Esophagus squamous epithelium (tissue), 5 donors: ENCODE measurements at places on chromosomes 7 and 10. TPM values are rescaled to one million over a fixed set of nuclear protein-coding genes. Genes with fewer than 3 reads are reported as not detected.

The PNLIPRP2 gene
- total RNA-seq: not detected

DNA sequence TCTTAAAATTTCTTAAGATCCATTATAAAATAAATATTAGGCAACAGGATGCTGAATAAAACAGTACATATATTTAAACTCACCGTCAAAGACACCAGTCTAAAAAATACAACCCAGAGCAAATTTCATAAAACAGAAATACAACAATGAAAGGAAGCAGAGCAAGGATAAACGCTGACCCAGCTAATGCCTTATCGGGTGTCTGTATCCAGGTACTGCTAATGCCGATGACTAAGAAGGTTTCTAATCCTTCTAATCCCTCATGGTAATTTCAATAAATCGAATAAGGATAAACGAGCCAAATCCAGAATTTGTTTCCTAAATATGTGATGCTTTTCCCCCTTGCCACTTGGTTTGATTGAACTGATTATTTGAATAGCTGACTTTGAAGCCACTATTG lies 1.7 kb downstream of the HYCC1 start:
- H3K27me3 ChIP-seq: no peaks in the 10 kb centered on the region
- H3K4me1 ChIP-seq: peaks cover 21% of the 10 kb centered on the region
- H3K27ac ChIP-seq: peak overlapping the region; percentile 86
- H3K4me3 ChIP-seq: peak overlapping the region; percentile 94
- DNase-seq: no peak
- no peaks in the 10 kb centered on the region for H3K36me3 ChIP-seq

DNA sequence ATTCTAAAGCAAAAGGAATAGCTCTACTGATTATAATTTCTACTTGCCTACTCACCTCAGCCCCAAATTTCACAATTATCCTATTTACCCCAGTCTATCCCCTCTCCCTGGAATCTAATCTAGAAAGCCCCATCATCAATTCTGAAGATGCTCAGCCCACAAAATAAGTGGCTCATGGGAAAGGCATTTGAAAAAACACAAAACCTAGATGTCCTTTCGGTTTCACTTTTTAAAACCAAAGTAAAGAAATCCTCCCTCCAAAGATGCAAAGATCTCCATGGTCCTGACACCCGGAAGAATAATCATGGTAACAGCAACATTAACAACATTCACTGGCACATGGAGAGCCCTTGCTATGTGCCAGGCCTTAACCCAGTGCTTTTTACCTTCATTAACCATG lies 224.8 kb downstream of the FGFR2 start:
- no peaks in the 10 kb centered on the region for H3K36me3 ChIP-seq
- DNase-seq: no peak
- no peak overlapping the region for H3K27ac ChIP-seq
- no peak overlapping the region for H3K4me3 ChIP-seq
- H3K4me1 ChIP-seq: no peaks in the 10 kb centered on the region
- no peaks in the 10 kb centered on the region for H3K27me3 ChIP-seq

GRCh38 chr10:29034592-29034991 lies 254.3 kb upstream of the LYZL1 start:
- peaks cover 12% of the 10 kb centered on the region for H3K27me3 ChIP-seq
- DNase-seq: no peak
- no peak overlapping the region for H3K4me3 ChIP-seq
- H3K4me1 ChIP-seq: no peaks in the 10 kb centered on the region
- H3K27ac ChIP-seq: no peak overlapping the region
- no peaks in the 10 kb centered on the region for H3K36me3 ChIP-seq

GRCh38 chr10:2982146-2982545 lies 85.2 kb upstream of the PFKP start:
- peaks cover 8% of the 10 kb centered on the region for H3K4me1 ChIP-seq
- H3K4me3 ChIP-seq: no peak overlapping the region
- no peak overlapping the region for H3K27ac ChIP-seq

DNA sequence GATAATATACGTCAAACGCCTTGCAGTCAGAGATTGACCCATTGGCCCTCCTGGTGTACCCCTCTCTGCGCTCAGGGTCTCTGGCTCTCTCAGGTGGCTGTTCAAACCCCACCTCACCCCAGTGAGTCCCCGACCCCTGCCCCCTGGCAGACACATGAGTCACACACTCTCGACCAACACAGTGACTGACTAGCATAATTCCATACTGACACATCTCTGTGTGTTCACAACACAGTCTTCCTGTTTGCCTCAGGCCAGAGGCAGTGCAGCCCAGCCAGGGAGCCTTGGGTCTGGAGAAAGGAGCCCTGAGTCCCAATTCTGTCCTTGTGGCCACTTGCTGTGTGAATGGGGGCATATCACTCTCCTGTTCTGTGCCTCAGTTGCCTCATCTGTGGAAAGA lies 40.1 kb downstream of the PALD1 start:
- H3K4me3 ChIP-seq: no peak overlapping the region
- H3K36me3 ChIP-seq: no peaks in the 10 kb centered on the region
- no peaks in the 10 kb centered on the region for H3K27me3 ChIP-seq
- H3K4me1 ChIP-seq: no peaks in the 10 kb centered on the region

- no peak for DNase-seq
- H3K36me3 ChIP-seq: no peaks in the 10 kb centered on the region
- no peak overlapping the region for H3K4me3 ChIP-seq
- no peaks in the 10 kb centered on the region for H3K27me3 ChIP-seq
- H3K4me1 ChIP-seq: no peaks in the 10 kb centered on the region
- H3K27ac ChIP-seq: no peak overlapping the region
These were observed 38.9 kb downstream of the ZNF365 start for GRCh38 chr10:62413048-62413447.

- H3K36me3 ChIP-seq: no peaks in the 10 kb centered on the region
- no peaks in the 10 kb centered on the region for H3K27me3 ChIP-seq
- DNase-seq: no peak
These were observed 123.1 kb upstream of the INHBA start for GRCh38 chr7:41825927-41826480.

The PVRIG gene
- total RNA-seq: 0.26 TPM

DNA sequence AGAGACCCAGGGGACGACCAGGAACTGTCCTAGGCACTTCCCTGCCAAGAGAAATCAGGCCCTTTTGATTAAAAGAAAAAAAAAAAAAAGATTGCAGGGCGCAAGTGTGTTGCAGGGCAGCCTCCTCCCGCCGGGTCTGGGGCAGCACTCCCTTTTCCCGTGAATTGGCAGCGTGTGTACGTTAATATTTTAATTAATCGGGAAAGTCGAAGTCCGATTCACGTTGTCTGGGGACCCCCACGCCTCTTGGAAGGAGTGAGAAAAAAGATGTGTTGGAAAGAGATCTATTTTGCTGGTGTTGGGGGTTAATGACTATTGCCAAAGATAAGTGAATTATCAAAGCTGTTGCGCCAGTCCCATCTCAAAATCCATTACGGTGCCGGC lies 1.3 kb upstream of the EBF3 start:
- H3K27ac ChIP-seq: peak overlapping the region; percentile 30
- DNase-seq: no peak
- no peaks in the 10 kb centered on the region for H3K36me3 ChIP-seq
- H3K27me3 ChIP-seq: peaks cover 100% of the 10 kb centered on the region

DNA sequence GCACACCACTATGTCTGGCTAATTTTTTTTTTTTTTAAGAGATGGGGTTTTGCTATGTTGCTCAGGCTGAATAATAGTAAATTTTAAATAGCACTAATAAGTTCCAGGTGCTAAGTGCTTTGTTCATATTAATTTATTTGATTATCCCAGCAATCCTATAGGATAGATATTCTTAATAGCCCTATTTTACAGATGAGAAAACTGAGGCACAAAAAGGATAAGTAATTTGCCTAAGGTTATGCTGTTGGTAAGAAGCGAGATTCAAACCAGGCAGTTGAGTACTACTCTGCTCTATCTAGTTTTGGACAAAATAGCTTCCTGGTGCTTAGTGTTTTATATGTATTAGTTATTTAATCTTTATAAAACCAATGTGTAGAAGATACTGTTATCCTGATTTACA lies 72.5 kb upstream of the STRIP2 start:
- H3K36me3 ChIP-seq: no peaks in the 10 kb centered on the region
- H3K4me1 ChIP-seq: no peaks in the 10 kb centered on the region
- DNase-seq: no peak
- no peaks in the 10 kb centered on the region for H3K27me3 ChIP-seq

- DNase-seq: no peak
- no peak overlapping the region for H3K27ac ChIP-seq
- peaks cover 7% of the 10 kb centered on the region for H3K4me1 ChIP-seq
- no peaks in the 10 kb centered on the region for H3K27me3 ChIP-seq
- no peak overlapping the region for H3K4me3 ChIP-seq
- H3K36me3 ChIP-seq: no peaks in the 10 kb centered on the region
These were observed 12.0 kb upstream of the RASSF4 start for GRCh38 chr10:44947371-44948152.

GRCh38 chr7:101426303-101427011 lies 63.8 kb downstream of the COL26A1 start:
- no peaks in the 10 kb centered on the region for H3K4me1 ChIP-seq
- H3K4me3 ChIP-seq: no peak overlapping the region
- no peaks in the 10 kb centered on the region for H3K27me3 ChIP-seq

The GSTK1 gene
- 166 TPM for total RNA-seq

DNA sequence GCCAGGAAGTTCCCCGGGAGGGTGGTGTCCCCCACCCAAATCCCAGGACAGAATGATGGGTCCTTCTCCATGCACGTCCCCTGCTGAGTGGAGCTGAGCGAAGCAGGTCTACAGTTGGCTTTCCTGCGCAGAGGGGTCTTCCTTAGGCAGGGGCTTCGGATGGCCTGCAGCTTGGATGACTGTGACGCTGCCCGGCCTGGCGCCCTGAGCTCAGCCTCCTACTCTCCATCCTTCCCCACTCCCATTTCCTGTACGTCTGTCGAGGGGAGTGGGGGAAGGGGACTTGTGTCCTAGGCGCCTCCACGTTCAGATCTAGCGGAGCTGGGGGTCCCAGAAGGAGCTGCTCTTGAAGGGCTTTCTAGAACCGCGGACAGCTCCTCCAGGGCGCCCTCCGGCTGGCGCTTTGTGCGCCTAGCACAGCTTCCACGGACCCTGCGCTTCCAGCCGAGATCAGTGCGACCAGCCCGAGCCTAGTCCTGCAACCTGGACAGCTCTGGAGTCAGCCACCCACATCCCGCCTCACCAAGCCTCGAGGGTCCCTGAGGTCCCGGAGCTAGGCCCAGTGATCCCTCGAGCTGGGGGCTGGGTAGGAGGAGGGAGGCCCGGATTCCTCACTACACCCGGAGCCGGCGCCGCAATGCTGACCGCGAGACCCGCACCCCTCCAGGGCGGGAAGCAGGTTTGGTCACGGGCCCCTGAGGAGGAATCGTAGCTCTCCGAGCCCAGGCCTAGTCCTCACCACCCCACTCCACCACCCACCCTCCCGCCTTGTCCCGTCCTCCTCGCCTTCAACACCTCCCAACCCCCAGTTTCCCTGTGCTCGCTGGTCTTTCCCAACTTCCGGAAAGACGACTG lies 1.9 kb downstream of the GRID1 start:
- peaks cover 21% of the 10 kb centered on the region for H3K27me3 ChIP-seq
- no peaks in the 10 kb centered on the region for H3K36me3 ChIP-seq
- H3K4me3 ChIP-seq: peak overlapping the region; percentile 66
- H3K4me1 ChIP-seq: peaks cover 54% of the 10 kb centered on the region
- H3K27ac ChIP-seq: peak overlapping the region; percentile 62

GRCh38 chr7:41110186-41110585 lies 592.7 kb downstream of the INHBA start:
- no peak overlapping the region for H3K27ac ChIP-seq
- DNase-seq: no peak
- H3K36me3 ChIP-seq: no peaks in the 10 kb centered on the region
- no peaks in the 10 kb centered on the region for H3K27me3 ChIP-seq
- no peak overlapping the region for H3K4me3 ChIP-seq
- H3K4me1 ChIP-seq: no peaks in the 10 kb centered on the region

DNA sequence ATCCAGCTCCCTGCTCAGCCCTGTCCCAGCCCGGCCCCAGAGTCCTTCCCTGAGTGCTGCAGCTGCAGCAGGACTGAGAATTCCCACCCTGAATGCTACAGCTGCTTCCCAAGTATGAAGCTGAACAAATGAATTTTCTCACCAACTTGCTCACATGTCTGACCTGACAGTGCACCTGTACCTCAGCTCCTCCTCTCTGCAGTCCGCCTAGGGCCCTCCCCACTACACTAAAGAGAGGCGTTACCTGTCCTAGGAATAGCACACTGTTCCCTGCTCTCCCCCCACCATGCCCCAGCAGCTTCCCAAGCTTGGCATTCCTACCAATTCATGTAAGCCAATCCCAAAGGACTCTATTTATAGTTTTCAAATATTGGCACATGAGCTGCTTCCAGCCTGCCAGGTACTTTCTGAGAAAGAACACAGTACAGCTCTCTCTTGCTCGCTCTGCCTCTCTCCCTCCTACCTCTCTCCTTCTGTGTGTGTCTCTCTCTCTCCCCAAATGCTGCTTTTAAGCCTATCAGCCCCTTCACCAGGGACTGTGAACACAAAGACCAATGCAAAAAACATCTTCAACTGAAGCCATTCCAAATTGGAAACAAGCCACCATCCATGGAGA lies 400.1 kb downstream of the TNS3 start:
- H3K27me3 ChIP-seq: no peaks in the 10 kb centered on the region
- H3K36me3 ChIP-seq: no peaks in the 10 kb centered on the region
- H3K4me1 ChIP-seq: peaks cover 18% of the 10 kb centered on the region

The PPP1R9A gene
- total RNA-seq: 1.9 TPM

DNA sequence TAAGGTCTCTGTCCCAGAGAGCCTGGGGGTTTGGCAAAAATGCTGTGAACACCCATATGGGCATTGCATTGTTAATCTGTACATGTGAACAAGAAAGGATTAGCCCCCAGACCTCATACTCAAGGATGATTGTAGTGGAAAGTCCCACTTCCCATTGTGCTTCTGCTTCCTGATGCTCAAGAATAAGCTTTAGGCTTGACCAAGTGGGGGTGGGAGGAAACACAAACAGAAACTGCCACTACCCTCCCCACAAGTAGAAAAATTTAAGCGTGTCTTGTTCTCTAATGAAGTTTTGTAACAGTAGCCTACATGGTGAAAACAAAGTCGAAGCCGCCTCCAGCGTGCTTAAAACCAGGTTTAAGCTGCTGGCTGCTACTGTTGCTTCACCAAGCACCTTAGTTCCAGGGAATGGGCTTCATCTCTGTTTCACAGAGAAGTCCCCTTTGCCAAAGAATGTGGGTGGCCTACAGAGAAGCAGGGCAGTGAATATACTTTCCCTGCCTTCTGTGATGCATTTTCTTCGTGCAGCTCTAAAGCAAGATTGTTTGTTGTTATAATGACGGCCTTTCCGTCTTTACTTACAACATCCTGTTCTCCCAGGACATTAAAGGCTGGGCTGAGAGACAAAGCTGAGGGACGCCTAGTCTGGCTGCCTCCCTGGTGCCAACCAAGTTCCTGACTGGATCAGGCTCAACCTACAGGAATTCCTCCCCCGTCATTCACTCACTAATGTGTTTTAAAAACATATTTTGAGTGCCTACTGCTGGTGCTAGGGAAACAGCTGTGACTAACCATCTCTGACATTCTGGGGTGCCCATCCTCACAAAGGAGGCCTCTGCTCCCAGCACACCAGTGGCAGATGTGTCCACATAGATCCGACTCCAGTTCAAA lies 32.1 kb upstream of the CCSER2 start:
- H3K4me3 ChIP-seq: no peak overlapping the region
- DNase-seq: no peak
- no peaks in the 10 kb centered on the region for H3K4me1 ChIP-seq
- H3K27ac ChIP-seq: no peak overlapping the region
